Activated gamma-delta T cell treated with anti-CD3 and anti-CD28 coated beads, Interleukin-2, amount 50 U/mL, for 16 hours (primary cell): ENCODE measurements at places on chromosomes 16 and 17.

DNA sequence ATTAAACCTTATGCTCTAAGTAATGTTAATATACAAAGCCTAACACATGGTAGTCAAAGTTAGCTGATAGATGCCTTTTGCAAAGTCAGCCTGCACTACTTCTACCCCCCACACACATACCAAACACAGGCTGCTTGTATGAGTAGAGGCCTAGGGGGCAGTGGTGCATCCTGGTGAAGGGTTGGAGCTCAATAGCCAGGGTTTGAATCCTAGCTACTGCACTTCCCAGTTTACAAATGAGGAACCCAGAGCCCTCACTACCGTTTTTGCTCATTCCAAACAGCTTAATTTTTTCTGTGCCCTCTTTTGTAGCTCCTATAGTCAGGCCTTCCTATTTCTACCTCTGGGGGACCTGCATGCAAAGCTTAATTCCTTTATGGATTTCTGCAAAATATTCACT, 18.9 kb upstream of the HYDIN start:
- no peak for DNase-seq

DNA sequence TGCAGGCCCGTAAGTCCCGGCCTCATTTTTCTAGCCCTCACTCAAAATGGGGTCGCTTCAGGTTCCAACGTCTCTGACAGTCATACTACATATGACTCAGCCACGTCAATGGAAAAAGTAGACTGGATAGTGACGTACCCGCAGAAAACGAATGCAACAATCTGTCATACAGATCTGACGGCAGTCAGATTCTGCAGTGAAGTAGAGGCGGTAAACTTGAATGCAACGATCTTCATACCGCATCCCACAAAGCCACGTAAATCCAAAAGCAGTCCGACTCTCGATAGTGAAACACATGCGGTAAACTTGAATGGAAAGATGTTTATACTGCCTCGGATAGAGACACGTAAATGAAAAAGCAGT, 38.4 kb upstream of the ARL4D start:
- DNase-seq, result peak; percentile 61

- DNase-seq, result no peak
These were observed 24.4 kb downstream of the DHRS7C start for GRCh38 chr17:9766970-9767369.

GRCh38 chr16:50986453-50986852, 164.6 kb downstream of the SALL1 start:
- DNase-seq, result no peak
